ENCODE measurements at places on chromosomes 7 and 10.

DNA sequence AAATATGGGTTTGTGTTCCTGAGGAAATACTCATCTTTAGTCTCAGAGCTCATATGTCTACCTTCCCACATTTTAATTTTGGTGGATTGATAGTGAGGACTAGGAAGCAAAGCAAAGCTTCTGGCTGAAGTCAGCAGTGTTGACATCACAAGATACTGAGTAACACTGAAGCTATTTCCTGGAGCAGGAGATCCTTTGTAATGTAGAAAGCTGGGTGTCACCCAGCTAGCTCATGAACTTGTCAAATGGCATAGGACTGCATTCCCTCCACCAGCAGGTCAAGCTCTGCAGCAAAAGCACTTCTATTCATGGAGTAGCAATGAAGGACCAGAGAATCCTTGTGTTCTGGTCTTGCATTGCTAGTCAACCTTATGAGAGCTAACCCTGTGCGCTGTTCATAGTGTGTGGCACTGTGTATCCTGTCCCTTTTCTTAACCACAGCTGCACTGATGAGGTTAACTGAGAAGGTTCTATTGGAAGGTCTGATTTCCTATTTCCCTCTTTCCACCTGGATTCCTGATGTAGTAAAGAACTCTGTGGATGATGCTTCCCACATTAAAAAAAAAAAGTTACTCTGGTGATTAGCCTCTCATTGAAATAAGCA is 94.8 kb upstream of the ZNF804B start:
- peak; percentile 67 for DNase-seq

GRCh38 chr7:97418312-97418711 is 300.8 kb downstream of the SDHAF3 start:
- no peak for DNase-seq

GRCh38 chr7:113424185-113424817 is 305.9 kb upstream of the SMIM30 start:
- DNase-seq: no peak

GRCh38 chr7:99733448-99733847 is 1.5 kb downstream of the CYP3A7 start:
- no peak for DNase-seq

DNA sequence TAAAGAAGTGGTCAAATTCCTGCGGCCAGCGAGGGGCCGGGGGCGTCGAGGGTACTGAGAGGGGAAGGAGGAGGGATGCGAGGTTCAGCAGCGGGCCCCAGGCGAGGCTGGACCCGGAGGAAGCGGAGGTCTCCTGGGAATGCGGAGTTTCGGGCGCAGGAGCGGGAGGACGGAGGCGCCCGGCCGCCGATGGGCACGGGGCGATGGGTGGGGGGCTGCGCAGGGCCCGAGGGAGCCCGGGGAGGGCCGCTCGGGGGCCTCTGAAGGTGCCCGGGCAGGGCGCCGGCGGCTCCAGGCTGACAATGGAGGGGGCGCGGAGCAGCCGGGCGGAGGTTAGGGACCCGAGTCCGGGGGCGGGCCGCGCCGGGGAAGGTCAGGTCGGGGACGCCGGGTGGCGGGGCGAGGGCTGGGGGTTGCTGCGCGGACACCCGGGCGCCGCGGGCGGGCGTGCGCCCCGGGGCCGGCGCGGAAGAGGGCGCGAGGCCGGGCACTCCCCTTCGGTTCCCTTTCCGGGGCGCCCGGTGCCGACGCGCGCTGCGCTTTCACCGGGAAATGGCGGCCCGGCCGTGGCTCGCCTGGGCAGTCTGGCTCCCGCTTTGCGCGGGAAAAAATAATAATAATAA is 683 bp downstream of the MACROH2A2 start:
- peak; percentile 32 for DNase-seq

- DNase-seq: no peak
Observed at GRCh38 chr10:43222210-43222720, 44.6 kb downstream of the RASGEF1A start.

GRCh38 chr10:83680470-83680891 is 458.8 kb upstream of the GHITM start:
- DNase-seq: no peak

- DNase-seq: peak; percentile 99
Observed at GRCh38 chr7:116576350-116577319, 51.8 kb downstream of the CAV1 start.

DNA sequence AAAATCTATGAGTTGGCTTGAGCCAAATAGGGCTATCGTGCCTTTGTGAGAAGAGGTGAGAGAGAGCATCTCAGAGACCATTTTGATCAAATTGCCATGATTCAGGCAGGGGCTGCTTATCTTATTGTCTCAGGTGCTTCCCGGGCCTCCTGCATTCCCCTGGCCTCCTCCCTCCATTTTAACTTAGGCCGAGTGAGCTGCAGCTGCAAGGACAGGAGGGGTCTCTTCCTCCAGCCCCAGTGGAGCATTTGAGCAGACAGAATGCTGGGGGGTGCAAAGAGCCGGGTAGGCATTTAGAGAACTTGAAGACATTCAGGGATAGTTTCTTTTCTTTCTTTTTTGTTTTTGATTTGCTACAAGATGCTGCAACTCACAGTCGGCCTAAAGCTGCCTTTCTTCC is 59.0 kb downstream of the BUB3 start:
- DNase-seq: no peak

- peak; percentile 79 for DNase-seq
Observed at GRCh38 chr10:42367532-42368230, 270.7 kb downstream of the ZNF33B start.

DNA sequence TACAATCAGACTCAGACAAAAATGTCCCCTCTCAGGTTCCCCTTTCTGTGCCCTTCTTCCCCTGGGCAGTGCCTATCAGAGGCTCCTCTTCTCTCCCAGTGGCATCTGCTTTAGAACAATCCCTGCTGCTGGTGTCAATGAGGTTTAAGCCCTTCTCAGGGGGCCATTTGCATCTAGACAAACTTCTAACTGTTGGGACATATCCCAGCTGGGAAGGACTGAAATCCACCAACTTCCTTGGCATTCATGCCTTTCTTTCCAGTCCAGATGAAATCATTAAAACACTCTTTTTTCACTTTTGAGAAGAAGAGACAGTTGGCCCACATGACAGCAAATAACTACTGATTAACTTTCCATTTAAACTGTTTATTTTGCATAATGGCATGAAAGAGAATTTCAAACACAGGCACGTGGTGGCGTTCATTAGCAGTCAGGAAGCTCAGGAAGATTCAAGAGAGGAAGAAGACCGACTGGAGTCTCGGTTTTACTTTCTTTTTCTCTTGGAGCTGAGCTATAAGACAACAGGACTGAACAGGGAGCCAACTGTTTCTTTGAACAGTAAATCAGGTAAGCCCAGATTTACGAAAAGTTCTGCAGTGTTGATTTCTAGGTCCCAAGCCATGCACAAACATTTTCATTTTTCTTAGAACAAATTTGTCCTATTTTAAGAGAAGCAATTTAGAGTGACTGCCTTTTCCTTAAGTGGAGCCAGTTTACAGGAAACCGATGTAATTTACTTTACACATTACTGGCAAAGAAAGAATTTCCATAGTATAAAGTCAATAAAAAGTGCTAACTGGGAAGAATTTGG is at the start of gene GIMAP2:
TSS of gene GIMAP2 (plus strand) at position 488 of the 811 bp plus-strand sequence. CDS start 1,354 bp downstream, outside the sequence.
- peak; percentile 5 for DNase-seq

- DNase-seq: peak; percentile 37
Observed at GRCh38 chr7:104272767-104273384, 55.5 kb upstream of the LHFPL3 start.

DNA sequence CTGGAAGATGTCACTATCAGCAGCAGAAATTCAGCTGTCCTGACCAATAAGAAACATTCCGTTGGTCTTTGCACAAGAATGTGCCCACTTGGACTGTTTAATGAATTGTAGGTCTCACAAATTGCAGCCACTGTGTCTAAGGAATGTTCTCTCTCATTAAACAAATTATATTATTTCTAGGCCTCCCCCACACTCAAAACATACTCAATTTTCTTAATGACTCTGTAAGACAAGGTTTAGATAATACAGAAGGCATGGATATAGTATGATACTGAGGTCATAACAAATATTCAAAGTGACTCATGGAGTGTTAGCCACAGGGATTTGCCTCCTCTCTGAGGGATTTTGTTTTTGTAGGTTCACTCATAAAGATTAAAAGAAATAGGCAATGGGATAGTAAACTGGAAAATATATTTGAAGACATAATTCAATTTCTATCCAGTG is 197.5 kb downstream of the PTN start:
- peak; percentile 96 for DNase-seq

DNA sequence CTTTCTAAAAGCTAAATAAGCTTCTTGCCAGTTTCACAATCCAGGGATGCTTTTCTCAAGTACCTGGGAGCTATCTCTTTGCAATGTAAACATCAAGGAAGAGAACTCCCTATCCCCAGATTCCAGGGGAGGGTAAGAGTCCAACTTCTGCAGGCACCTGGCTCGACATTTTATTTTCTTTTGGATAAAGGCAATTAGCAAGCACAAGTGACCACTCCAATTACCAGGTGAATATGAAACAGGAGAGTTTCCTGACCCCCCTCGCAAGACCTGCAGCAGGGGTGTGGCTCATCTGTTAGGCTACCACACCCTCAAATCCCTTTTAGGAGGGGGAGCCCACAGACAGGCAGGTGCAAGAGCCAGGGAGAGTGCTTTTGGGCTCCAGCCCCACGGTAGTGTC is 28.6 kb upstream of the LANCL2 start:
- DNase-seq: no peak

GRCh38 chr10:15339892-15340291 is 31.2 kb downstream of the FAM171A1 start:
- peak; percentile 50 for DNase-seq

DNA sequence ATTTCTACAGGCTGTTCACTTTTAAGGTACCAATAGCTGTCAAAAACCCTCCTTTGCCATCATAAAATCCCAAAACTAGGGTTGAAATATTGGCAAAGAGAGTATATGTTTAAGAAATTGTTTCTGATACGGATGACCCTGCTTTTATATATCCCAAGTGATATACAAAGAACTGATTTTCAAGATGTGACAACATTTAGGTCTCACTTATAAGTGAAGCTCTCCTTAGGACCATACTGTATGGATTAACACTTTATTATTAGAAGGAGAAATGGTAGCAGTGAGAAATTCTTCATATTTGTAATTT is 11.0 kb upstream of the CRPPA start:
- DNase-seq: no peak

GRCh38 chr7:18408461-18408860 is 87.1 kb upstream of the HDAC9 start:
- peak; percentile 95 for DNase-seq
